Stimulated activated CD4-positive, alpha-beta T cell treated with anti-CD3 and anti-CD28 coated beads, Interleukin-15, amount 100 ng/mL, for 24 hours (primary cell): ENCODE measurements at places on chromosomes 12 and 14.
A peak's percentile ranks its signal among the peaks of the same experiment; 100 is the strongest.

DNA sequence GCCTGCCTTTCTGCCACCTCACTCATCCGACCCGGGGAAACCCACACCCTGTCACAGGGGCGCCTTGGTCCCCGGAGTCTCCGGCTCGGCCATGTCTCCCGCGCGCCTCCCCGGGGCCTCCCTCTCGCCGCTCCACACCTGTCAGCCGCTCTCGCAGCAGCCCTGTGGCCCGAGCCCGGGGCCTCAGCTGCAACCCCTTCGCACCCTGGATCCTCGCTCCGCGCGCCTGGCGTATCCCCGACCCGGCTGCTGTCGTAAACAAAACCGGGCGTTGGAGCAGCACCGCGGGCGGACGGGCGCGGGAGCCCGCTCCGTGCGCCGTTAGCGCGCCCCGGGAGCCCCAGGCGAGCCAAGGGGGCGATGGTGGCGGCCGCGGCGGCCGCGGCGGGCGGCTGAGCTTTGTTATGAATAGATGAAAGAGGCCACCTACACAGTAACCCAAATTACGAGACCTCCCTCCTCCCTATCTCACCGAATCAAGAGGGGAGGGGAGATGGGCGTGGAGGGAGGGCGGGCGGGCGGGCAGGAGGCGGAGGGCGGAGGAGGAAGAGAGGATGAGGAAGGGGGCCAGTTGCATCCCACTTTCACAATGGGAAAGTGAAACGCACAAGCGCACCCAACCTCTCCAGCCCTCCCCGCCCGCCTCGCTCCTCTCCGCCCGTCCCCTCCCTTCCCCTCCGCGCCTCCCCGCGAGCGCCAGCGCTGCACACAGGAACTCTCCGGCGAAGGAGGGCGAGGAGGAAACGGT, at the start of gene PLXNC1:
PLXNC1 (plus strand) TSS at position 587 of the 748 bp plus-strand sequence. CDS start 395 bp downstream, outside the sequence.
- DNase-seq = peak; percentile 84

DNA sequence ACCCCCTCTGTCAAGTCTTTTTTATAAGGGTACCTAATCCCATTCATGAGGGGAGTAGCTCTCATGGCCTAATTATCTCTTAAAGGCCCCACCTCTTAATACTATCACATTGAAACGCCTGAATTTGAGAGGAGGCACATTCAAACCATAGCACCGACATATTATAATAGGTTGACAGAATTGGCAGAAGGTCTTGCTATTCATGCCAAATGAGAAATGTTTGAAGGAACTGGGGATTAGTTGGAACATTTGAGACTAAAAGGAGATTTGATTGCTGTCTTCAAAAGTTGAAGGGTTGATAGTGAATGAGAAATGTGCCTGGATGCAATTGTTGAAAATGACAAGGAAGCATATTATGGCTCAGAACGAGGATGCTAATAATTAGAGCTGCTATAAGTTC, 331.1 kb downstream of the ATP23 start:
- no peak for DNase-seq

DNA sequence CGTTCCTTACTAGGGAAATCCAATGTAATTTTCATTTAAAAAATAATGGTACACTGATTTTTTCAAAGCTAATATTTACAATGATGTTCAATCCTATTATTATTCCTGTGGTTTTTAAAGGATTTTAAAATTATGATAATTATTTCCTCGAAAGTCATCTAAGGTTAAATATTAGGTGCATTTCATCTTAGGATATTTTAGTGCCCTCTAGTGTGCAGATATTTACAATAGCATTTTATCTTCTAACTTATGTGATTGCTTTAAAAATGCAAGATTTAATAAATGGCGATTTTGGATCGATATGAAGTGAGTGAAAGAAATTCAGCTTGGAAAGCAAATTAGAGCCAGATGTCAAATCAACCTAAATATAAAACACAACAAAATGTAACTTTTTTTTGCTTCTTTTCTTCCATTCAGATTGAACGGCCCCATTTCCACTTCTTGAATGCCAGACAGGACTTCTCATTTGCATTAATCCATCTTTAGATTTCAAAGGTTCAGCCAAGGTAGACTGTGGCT, 293.5 kb downstream of the SLC6A15 start:
- no peak for DNase-seq

DNA sequence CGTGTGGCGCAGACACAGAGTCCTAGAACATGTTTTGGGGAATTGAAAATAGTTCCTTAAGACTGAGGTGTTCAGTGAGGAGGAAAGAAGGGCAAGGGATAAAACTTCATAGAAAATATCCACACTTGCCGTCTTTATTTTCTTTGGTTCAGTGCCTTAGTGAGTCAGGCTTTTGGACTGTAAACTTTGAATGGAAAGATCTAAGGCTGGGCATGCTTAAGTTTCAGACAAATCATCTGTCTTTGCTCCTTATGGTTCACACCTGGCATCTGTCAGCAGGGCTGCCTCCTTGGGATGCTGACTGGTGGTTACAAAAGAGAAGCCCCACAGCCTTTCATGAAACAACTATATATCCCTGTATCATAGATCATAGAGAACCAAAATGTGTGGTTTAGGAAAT, 136.3 kb upstream of the PRICKLE1 start:
- no peak for DNase-seq

- DNase-seq = no peak
These were observed 69.0 kb upstream of the REP15 start for GRCh38 chr12:27627123-27627852.

GRCh38 chr14:67963960-67964812, 144.6 kb downstream of the RAD51B start:
- DNase-seq = no peak

DNA sequence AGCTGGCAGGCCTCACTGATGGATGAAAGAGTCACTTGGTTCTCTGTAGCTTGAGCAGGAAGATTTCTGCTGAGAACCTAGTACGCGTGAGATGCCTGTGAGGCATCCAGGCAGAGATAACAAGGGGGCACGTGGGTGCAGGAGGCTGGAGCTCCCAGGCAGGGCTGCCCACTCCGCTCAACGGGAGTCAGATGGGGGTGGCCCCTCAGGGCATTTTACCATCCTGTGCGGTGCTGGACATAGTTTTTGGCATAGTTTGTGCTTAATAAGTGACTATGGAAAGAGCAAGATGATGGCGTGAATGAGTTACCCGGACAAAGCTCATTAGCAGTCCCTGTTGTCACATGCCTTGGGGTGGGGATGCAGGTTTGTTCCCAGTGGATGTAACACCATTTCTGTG, 182.8 kb downstream of the TSPAN9 start:
- DNase-seq = no peak

GRCh38 chr12:122839907-122840554, 4.8 kb downstream of the HIP1R start:
- no peak for DNase-seq

GRCh38 chr14:31619440-31619839, 58.2 kb downstream of the NUBPL start:
- DNase-seq = no peak

DNA sequence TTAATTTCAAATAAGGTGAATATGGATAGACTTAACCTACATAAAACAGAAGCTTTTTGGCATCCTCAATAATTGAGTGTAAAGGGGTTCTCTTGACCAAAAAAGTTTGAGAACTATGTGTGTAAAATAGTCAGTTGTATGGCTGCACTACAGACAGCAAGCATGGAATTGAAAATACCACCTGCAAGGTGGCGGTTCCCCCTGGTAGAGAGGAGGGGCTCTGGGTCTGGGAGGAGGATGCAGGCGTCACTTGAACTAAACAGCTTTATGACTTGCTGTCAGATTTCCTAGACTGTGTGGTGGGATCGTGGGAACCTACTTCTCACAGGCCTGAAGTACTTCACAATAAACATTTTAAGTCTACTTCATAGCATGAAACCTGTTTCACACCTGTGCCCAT, 6.3 kb downstream of the EVL start:
- DNase-seq = peak; percentile 44

DNA sequence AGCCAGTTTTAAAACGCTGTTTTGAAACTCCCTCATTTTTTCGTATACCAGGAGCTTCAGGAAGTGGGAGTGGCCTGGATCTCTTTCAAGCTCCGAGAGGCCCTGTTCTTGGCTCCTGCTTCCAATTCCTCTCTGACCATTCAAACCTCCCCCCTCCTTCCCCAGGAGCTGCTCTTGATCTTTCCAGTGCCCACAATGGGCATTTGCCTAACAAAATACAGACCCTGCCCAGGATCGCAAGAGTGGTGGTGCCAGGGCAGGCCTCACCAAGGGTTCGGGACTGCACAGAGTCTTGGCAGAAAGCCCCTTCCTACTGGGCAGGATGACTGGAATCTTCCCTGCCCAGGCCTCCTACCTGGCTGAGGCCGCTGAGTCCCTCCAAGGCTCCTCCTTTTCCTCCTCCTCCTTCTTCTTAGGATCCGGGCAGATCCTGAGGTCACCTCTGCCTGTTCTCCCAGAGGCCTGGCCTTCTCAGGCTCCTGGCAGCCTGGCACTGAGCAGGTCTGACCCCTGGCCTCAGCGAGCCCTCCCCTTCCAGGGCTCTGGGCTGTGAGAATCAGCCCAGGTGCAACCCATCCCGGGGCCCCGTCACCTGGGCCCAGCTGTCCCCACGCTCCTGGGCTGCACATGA, 46.9 kb upstream of the NOS1 start:
- no peak for DNase-seq

DNA sequence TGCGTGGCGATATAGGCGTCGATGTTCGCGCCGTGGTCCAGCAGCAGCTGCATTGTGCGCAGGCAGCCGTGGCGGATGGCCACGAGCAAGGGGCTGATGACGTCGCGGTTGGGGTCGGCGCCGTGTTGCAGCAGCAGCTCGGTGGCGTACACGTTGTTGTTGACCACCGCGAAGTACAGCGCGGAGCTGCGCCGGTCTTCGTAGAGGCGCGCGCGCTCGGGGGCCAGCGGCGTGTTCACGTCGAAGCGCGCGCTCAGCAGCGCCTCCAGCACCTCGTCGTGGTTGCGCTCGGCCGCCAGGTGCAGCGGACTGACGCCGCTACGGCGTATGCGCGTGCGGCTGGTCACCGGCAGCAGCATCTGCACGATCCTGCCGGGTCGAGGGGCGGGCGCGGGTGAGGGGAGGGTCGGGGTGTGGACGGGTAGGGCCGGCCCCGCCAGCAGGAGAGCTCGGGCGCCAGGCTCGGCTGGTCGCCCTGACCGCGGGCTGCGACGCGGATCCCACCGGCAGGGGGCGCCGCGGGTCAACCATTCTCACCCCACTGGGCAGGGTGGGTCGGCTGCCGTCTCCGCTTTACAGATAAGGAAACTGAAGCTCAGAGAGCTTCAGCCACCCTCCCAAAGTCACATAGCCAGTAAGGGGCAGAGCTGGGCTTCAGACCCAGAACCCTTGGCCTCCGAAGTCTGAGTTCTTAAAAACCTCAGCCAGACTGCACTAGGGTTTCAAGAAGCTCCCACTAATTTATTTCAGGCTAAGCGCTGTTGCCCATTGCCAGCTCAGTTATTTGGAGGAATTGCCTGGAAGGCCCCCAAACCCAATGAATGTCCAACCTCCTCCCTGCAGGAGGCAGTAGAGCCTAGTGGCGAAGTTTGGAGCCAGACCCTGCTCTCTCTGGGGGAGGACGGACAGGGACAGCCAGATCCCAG, 12.4 kb downstream of the FAM181A start:
- peak; percentile 94 for DNase-seq

DNA sequence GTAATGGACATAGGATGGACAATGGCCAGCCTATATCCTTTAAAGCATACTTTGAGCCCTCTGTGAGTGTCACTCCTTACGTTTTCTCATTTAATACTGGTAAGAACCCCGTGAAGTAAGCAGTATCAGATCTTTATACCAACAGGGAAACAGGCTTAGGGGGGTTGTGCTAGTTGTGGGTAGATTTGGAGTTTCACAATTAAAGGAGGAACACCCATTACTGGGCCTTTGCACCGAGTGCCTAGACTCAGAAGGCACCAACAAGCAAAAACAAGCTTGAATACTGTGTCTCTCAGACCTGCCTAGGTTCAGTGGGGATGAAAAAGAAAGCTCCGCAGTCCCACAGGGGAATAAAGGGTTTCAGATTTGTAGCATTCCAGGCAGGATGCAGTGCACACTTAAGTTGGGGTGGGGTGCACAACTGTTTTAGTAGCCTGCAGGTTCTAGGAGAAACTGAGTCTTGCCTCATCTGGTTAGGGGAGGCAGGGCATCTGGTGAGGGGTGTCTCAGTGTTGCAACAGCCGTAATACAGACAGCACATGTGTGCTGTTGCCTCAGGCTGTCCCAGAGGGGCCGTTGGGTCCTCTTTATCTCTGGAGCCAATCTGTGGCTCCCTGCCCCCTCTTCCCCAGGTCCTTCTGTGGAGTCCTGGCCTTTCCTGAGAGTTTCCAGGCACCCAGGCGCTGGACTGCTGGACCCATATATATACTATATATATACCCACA, 51.2 kb downstream of the IRAK3 start:
- DNase-seq = no peak

GRCh38 chr12:123046431-123046830, 66.0 kb downstream of the ARL6IP4 start:
- DNase-seq = no peak

DNA sequence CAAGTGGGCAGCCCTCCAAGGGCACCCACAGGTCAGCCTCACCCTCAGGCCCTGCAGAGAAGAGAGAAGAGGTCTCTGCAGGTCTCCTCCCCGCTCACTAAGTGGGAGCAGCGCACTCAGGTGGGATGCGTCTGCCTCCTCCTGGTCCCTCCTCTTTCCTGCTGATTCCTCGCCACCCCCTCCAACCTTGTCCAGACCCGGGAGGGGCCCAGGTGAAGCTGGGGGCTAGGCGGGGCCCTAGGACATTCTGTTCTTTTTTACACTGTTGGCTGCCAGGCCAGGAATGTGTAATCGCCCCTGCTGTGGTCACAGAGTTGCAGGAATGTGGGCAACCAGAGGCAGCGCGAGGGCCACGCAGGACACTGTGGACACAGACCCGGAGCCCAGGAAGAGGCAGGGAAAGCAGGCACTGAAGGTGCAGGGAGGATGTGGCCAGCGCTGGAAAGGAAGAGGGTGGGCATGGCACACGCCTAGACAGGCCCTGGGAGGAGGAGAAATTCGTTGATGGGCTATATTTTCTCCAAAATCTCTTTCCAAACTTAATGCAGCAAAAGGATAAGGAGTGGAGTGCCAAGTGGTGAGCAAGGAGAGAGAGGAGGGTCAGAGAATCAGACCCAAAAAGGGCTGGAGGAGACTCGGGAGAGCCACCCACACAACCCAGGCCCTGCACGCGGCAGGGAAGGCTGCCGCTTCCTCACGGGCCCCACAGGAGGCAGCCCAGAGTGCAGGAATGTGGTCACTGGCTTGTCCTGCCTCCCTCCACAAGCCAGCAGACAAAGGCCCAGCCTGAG, 911 bp upstream of the SCNN1A start:
- peak; percentile 34 for DNase-seq

GRCh38 chr14:21940887-21941856, 267.6 kb upstream of the OR4E1 start:
- peak; percentile 41 for DNase-seq

DNA sequence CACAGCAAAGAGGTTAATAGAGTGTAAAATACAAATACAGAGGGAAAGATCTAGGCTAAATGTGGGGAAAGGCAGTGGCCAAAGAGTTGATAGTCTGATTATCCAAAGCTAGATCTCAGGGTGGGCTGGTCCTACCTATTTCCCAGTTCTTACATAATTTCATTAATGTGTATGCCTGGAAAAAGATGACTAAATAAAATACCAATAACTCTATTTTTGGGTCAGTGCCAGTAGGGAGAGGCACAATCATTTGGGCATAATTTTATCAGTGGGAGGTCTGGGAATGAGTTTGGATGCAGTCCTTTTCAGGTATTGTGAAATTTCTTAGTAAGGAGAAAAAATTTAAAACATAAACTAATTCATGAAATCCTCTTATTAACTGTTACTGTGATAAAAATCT, 30.6 kb upstream of the CLEC14A start:
- no peak for DNase-seq

- peak; percentile 64 for DNase-seq
These were observed 398.3 kb downstream of the APAF1 start for GRCh38 chr12:99043319-99043914.

GRCh38 chr12:109385339-109386058, 37.8 kb downstream of the MYO1H start:
- no peak for DNase-seq

GRCh38 chr12:122312926-122313325, 46.6 kb upstream of the VPS33A start:
- DNase-seq = no peak
